ENCODE measurements at places on chromosomes 16 and 17.

DNA sequence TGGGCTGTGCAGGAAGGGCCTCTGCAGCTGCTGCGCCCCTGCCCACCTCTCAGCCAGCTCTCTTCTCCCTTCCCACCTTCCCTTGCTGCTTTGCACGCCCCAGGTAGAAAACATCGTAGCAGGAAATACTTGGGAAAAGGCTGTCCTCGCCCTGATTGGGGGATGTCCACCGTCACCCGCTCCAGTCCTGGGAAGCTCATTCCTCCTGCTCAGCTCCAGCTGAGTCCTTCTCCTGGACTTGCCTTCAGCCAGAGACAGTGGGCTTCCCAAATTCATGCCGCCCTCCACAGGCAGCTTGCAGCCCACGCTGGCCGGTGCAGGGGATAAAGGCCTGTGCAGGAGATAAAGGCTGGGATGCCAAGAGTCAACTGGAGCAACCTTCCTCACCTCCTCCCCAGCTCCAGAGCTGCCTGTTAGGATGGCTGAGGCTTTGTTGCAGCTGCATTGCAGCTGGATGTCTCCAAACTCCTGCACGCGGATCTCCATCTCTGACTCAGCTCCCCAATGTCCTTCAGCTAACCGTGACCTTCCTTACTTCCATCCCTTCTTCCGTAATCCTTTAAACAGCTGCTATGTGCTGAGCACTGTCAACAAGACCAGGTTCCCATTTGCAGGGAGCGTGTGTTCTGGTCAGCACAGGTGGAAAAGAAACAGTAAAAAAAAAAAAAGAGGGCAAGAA lies 402.0 kb upstream of the TNRC6C start:
- H3K4me3 ChIP-seq, result no peak overlapping the region
- DNase-seq, result no peak
- peaks cover 29% of the 10 kb centered on the region for H3K27me3 ChIP-seq

- no peak overlapping the region for H3K4me3 ChIP-seq
- H3K4me1 ChIP-seq, result peaks cover 6% of the 10 kb centered on the region
- no peaks in the 10 kb centered on the region for H3K27me3 ChIP-seq
- no peak overlapping the region for H3K27ac ChIP-seq
Observed at GRCh38 chr16:81237282-81237681, 1.2 kb upstream of the BCO1 start.

- no peaks in the 10 kb centered on the region for H3K4me1 ChIP-seq
- H3K36me3 ChIP-seq, result peaks cover 35% of the 10 kb centered on the region
- no peak overlapping the region for H3K27ac ChIP-seq
- no peak for DNase-seq
Observed at GRCh38 chr17:48187872-48188608, 80.5 kb downstream of the SNX11 start.

GRCh38 chr17:61443475-61443882 lies 8.7 kb upstream of the TBX4 start:
- peaks cover 3% of the 10 kb centered on the region for H3K36me3 ChIP-seq
- H3K4me1 ChIP-seq, result no peaks in the 10 kb centered on the region
- H3K27me3 ChIP-seq, result peaks cover 75% of the 10 kb centered on the region
- H3K4me3 ChIP-seq, result no peak overlapping the region
- no peak for DNase-seq

DNA sequence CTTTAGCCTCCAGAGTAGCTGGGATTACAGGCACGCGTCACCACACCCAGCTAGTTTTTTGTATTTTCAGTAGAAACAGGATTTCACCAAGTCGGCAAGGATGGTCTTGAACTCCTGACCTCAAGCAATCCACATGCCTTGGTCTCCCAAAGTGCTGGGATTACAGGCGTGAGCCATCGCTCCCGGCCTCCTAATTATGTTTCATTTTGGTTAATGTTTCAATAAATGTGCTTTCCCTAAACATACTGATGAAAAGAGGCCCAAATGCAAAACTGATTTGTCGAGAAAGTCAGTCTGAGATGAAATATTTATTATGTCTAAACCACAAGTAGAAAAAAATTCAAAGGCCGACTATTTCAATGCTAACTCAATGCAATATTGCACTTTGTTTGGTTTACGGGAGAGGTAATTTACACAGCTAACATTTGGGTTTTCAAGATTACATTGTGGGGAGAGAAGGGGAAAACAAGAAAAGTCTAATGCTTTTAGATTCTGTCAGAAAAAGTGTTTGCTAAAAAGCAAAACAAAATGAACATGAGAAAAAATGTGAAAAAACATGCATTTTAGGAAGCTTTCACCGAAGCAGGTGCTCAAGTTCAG lies 9.8 kb downstream of the STAT3 start:
- H3K4me1 ChIP-seq, result peaks cover 60% of the 10 kb centered on the region
- peak overlapping the region; percentile 81 for H3K4me3 ChIP-seq
- H3K27me3 ChIP-seq, result no peaks in the 10 kb centered on the region

DNA sequence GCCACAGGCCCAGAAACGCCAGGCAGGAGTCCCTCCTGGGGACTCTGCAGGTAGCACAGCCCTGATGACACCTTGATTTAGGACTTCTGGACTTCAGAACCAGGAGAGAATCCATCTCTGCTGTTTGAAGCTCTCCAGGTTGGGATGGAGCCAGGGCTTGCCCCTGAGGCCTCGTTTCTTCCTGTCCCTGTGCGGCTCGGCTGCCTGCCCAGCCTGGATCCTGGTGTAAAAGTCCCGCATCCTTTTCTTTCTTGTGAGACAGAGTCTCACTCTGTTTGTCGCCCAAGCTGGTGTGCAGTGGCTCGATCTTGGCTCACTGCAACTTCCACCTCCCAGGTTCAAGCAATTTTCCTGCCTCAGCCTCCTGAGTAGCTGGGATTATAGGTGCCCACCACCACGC lies 17.9 kb upstream of the CBX4 start:
- no peak overlapping the region for H3K4me3 ChIP-seq
- H3K4me1 ChIP-seq, result no peaks in the 10 kb centered on the region
- DNase-seq, result no peak
- peaks cover 50% of the 10 kb centered on the region for H3K27me3 ChIP-seq
- no peaks in the 10 kb centered on the region for H3K36me3 ChIP-seq

- H3K4me1 ChIP-seq, result peaks cover 22% of the 10 kb centered on the region
- no peak overlapping the region for H3K4me3 ChIP-seq
- DNase-seq, result no peak
- no peaks in the 10 kb centered on the region for H3K36me3 ChIP-seq
- H3K27me3 ChIP-seq, result no peaks in the 10 kb centered on the region
Observed at GRCh38 chr16:71952825-71953224, 47.4 kb downstream of the PKD1L3 start.

- DNase-seq, result no peak
- peaks cover 9% of the 10 kb centered on the region for H3K4me1 ChIP-seq
- no peak overlapping the region for H3K27ac ChIP-seq
- no peaks in the 10 kb centered on the region for H3K36me3 ChIP-seq
Observed at GRCh38 chr17:7626307-7626706, 1.3 kb downstream of the SAT2 start.

DNA sequence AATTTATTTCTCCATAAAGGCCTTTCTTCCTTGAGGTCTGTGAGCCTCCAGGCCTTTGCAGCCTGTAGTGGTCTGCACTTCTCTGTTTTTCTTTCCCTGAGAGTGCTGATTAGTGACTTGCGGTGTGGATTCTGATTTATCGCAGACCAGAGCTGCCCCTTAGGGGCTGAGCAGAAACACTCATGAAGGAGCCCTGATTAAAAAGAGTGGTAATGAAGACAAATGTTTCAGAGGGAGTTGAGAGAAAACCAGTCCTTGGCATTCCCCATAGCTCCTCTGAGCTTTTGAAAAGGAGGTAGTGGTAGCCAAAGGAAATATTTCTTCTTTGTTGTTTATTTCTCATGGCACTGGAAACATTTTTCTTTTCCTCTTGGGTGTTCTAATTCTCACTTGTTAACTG lies 268.1 kb upstream of the TBX2 start:
- peaks cover 18% of the 10 kb centered on the region for H3K4me1 ChIP-seq
- H3K27me3 ChIP-seq, result no peaks in the 10 kb centered on the region
- H3K36me3 ChIP-seq, result no peaks in the 10 kb centered on the region
- H3K27ac ChIP-seq, result no peak overlapping the region

DNA sequence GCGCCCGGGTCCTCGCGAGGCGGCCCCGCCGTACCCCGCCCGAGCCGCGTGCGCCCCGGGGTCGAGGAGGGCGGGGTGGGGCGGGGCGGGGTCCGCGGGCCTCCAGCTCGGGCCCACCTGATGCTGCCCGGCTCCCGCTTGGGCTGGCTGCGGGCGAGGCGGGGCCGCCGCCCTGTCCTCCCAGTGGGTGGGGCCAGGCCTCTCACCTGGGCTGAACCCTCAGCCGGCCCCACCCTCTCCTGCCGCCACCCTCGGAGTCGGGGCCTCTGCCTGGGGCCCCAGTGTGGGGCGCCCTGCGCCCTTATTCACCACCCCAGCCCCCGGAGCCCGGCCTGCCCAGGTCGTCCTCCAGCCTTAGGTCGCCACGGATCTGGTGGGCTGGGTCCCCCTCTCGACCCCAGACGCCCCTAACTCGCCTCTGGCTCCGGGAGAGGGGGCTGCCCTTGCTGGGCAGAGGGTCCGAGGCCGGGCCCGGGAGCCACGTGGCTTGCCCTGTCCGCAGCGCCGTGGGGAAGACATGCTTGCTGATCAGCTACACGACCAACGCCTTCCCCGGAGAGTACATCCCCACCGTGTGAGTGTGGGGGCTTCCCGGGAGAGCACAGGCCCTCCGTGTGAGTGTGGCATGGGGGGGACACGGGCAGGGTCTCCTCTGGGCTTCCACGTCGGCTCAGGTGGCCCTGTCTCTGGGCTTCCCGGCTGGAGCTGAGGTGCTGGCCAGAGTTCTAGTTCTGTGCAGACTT lies 578 bp downstream of the RAC3 start:
- H3K27ac ChIP-seq, result no peak overlapping the region
- H3K4me1 ChIP-seq, result peaks cover 34% of the 10 kb centered on the region
- H3K27me3 ChIP-seq, result peaks cover 21% of the 10 kb centered on the region
- DNase-seq, result no peak

GRCh38 chr16:15972046-15972868 lies 22.8 kb downstream of the ABCC1 start:
- no peaks in the 10 kb centered on the region for H3K27me3 ChIP-seq
- H3K4me3 ChIP-seq, result no peak overlapping the region
- H3K36me3 ChIP-seq, result peaks cover 63% of the 10 kb centered on the region
- H3K27ac ChIP-seq, result no peak overlapping the region
- H3K4me1 ChIP-seq, result peaks cover 20% of the 10 kb centered on the region

- H3K27ac ChIP-seq, result peak overlapping the region; percentile 93
- peaks cover 10% of the 10 kb centered on the region for H3K36me3 ChIP-seq
- H3K4me1 ChIP-seq, result peaks cover 62% of the 10 kb centered on the region
- H3K4me3 ChIP-seq, result peak overlapping the region; percentile 88
Observed at GRCh38 chr16:50697881-50698767, 4.7 kb downstream of the NOD2 start.

- no peak for DNase-seq
- peaks cover 54% of the 10 kb centered on the region for H3K36me3 ChIP-seq
- H3K4me1 ChIP-seq, result peaks cover 20% of the 10 kb centered on the region
Observed at GRCh38 chr17:45276031-45276430, 14.1 kb upstream of the SPATA32 start.

- peaks cover 8% of the 10 kb centered on the region for H3K27me3 ChIP-seq
- H3K36me3 ChIP-seq, result peaks cover 7% of the 10 kb centered on the region
- no peak overlapping the region for H3K4me3 ChIP-seq
- no peaks in the 10 kb centered on the region for H3K4me1 ChIP-seq
- no peak overlapping the region for H3K27ac ChIP-seq
Observed at GRCh38 chr16:66616169-66616568, 11.7 kb downstream of the CMTM3 start.

DNA sequence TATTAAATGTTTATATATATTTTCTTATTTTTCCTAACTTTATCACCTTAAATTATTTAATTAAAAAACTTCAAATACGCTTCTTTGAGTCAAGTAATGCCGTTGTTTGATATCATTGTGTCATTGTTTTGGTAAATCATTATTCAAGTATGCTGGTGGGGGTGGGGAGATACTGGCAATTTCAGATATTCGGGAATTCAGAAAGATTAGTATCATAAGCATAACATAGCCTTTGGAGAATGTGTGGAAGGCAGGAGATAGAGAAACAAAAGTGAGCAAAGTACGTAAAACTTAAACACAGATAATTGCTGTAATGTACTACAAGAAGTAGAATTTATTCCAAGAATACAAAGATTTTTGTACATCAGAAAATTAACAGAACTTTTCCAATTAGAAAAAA lies 49.8 kb downstream of the TANC2 start:
- no peaks in the 10 kb centered on the region for H3K27me3 ChIP-seq
- no peaks in the 10 kb centered on the region for H3K4me1 ChIP-seq
- peaks cover 4% of the 10 kb centered on the region for H3K36me3 ChIP-seq
- no peak for DNase-seq
- no peak overlapping the region for H3K4me3 ChIP-seq
- H3K27ac ChIP-seq, result no peak overlapping the region

- H3K4me1 ChIP-seq, result peaks cover 35% of the 10 kb centered on the region
- H3K27ac ChIP-seq, result no peak overlapping the region
- H3K36me3 ChIP-seq, result peaks cover 17% of the 10 kb centered on the region
- DNase-seq, result peak; percentile 53
- H3K4me3 ChIP-seq, result peak overlapping the region; percentile 73
- peaks cover 24% of the 10 kb centered on the region for H3K27me3 ChIP-seq
Observed at GRCh38 chr16:2969545-2970521, 685 bp downstream of the PAQR4 start.

- H3K27ac ChIP-seq, result peak overlapping the region; percentile 1
- peaks cover 4% of the 10 kb centered on the region for H3K36me3 ChIP-seq
- H3K27me3 ChIP-seq, result peaks cover 4% of the 10 kb centered on the region
- H3K4me3 ChIP-seq, result no peak overlapping the region
Observed at GRCh38 chr17:77607606-77608005, 350.9 kb upstream of the TNRC6C start.

DNA sequence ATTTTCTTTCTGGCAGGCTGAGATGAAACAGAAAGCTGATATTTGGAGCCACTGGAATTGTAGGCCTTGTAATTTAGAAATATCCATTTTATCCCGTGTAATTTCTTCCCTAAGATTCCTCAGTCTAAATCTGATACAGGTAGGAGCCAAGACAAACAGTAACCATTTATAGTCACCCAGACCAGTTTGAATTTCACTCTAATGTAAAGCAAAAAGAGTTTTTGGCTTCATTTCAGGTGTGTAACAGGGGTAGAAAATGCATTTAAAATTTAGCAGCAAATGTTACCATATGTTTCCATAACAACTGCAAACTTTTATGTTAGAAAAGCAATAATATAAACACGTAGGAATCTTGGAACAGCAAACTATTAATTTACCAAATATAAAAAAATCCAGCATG lies 249.4 kb downstream of the FTO start:
- H3K36me3 ChIP-seq, result peaks cover 10% of the 10 kb centered on the region
- no peak for DNase-seq
- peaks cover 15% of the 10 kb centered on the region for H3K4me1 ChIP-seq
- no peaks in the 10 kb centered on the region for H3K27me3 ChIP-seq
